ENCODE measurements at places on chromosomes 13 and 19.

DNA sequence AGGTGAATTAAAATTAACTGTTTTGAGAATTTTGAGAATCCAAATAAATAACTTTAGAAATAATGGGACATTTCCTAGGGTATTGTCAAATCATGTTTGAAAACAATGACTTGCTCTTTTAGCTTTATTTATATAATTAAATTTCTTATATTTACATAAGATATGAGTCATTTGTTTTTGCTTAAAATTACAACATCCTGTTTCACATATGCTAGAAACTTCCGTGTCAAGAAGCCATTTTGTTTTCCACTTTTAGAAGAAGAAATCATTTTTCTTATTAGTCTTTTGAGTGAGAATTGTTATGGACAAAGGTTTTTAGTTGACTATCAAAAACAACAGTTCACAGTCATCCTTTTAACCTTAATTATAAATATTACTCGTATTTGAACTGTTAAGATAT is 48.2 kb downstream of the DPY19L3 start:
- no peak for DNase-seq

DNA sequence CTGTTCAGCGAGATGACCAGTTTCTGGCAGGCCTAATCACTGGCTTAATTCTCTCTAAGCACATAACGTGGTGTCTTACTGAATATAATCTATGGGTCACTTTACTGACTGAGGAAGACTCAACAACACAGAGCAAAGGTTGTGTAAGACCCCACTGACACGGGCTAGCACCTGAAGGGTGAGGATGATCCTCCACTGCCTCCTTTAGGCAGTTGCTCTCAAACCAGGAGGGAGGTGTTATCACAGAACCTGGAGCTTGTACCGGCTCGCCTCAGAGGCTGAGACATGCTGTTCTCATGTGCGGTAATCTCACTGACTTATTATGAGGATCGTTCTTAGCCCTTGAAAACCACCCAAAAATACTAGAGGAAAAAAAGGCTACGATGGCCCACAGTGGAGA is 28.3 kb downstream of the RCBTB2 start:
- DNase-seq = no peak

GRCh38 chr19:44905437-44906160 is at the start of gene APOE:
Gene APOE, plus strand, starts transcription at chr19:44905796. Its CDS starts 829 bp downstream, at chr19:44906625.
- no peak for DNase-seq

- no peak for DNase-seq
Observed at GRCh38 chr19:23822735-23823134, 64.0 kb upstream of the ZNF681 start.

DNA sequence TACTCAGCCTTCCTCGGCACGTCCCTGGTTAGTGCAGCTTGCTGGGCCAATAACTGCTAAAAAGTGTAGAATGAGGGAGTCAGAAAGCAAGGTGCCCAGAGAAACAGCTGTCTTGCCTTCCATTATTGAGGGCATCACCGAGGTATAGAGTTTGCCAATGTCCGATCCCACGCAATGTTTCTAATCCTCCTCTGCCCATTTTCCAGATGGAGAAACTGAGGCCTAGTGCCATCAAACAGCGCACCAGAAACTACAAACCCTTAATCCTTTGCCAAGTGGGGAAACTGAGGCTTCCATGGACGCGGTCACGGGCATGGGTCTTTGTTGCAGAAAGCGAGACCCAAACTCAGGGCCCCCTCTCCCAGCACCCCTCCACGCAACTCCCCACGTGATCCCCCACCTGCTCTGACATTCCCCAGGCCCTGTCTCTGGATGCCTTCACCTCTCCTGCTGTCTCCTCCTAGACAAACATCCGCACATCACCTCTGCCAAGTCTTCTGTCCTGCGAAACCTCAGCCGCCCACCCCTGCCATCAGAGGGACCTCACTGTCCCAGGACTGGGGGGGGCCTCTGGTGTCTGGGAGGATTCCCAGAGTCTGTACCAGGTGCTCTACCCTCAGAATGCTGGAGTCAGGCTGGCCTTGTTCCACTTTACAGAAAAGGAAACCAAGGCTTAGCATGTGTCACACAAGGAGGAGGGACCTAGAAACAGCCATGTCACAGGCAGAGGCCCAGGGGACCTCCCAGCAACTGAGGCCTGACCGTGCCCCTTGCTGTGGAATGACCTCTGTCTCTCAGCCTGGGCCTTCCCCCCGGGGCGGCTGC is 930 bp upstream of the PDE4C start:
- no peak for DNase-seq

- no peak for DNase-seq
Observed at GRCh38 chr13:35874704-35875103, 256.5 kb downstream of the DCLK1 start.

- DNase-seq = no peak
Observed at GRCh38 chr19:47241919-47242577, 11.0 kb upstream of the BBC3 start.

DNA sequence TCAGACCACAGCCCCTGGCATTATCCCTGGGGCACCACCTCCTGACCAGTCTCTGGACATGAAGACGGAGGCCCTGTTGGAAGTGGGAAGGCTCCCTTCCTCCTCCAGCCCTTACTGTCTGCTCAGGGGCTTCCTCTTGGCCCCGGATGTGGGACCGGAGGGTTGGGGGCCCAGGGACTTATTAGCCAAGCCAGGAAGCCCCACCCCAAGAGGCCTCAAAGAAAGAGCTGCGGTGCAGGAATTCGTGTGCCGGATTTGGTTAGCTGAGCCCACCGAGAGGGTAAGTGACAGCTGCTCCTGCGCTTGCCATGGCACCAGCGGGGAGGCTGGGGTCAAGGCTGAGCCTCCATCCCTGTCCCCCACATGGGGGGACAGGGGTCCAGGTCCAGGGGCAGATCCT is at the start of gene RETN:
RETN (plus strand) TSS at position 208 of the 400 bp plus-strand sequence. CDS start 278 bp downstream, outside the sequence.
- DNase-seq = no peak

DNA sequence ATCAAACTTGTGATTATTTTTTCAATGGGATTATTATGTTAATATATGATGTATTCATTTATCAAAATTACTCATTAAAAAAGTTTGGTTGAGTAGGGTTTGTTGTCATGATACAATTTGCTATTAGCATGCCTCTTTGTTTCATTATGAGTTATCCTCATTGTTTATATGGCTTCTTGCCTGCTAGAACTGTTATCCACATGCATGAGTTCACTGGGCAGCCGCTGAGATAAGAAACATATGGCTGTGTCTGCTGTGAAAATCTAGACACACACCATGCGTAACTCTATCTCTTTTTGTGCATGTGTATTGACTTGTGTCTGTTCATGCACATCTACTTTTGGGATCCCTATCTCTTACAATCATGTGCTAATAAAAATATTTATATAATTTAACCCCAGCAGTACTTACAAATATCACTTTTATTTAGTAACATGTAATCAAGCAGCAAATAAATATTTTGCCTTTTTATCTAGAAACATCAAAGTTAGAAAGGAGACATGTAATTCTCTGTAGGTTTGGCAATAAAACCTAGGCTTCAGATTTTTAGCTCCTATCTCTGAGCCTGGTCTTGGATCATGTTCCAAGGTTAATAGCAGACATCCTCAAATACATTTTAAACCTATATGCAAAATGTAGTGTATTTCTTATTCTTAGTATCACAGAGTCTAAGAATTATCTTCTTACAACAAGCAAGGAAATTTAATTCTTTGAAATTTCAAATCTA is 11.2 kb upstream of the KLF12 start:
- no peak for DNase-seq

DNA sequence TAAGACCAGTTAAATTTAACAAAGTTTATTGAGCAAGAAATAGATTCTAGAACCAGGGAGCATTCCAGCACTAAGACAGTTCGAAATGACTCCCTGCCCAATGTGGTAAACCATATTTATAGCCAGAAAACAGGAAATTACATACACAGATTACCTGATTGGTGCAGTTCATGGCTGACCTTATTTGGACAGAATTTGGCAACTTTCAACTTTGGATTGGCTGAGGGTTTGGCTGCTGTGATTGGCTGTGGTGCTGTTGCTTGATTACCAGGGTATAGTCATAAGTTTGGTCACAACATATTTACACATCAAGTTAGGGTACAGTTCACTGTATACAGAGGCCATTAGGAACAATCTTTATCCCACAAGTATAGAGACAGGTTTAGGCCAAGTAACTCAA is 984.8 kb upstream of the MIR17HG start:
- DNase-seq = no peak

GRCh38 chr13:40317980-40318327 is 348.5 kb downstream of the FOXO1 start:
- no peak for DNase-seq

DNA sequence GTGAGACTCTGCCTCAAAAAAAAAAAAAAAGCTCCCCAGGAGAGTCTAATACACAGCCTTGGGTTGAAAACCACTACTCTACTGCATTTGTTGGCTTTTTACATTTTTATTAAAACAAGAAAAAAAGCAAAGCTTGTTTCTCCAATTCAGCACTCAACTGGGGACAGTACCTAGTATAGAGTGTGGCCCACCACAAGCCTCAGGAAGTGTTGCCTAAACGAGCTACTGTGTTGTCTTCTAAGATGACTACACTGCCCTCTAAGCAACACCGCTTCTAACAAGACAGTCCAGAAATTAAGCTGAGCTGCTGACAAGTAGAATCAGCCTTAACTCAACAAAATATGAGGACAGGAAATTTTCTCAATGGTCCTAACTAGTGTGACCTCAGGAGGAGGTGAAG is 522.2 kb downstream of the FGF9 start:
- DNase-seq = no peak

- DNase-seq = no peak
Observed at GRCh38 chr13:51818276-51818675, 14.3 kb upstream of the DHRS12 start.

- no peak for DNase-seq
Observed at GRCh38 chr13:28530729-28531076, 35.8 kb upstream of the FLT1 start.

GRCh38 chr13:71464686-71465085 is 402.3 kb downstream of the DACH1 start:
- DNase-seq = no peak

DNA sequence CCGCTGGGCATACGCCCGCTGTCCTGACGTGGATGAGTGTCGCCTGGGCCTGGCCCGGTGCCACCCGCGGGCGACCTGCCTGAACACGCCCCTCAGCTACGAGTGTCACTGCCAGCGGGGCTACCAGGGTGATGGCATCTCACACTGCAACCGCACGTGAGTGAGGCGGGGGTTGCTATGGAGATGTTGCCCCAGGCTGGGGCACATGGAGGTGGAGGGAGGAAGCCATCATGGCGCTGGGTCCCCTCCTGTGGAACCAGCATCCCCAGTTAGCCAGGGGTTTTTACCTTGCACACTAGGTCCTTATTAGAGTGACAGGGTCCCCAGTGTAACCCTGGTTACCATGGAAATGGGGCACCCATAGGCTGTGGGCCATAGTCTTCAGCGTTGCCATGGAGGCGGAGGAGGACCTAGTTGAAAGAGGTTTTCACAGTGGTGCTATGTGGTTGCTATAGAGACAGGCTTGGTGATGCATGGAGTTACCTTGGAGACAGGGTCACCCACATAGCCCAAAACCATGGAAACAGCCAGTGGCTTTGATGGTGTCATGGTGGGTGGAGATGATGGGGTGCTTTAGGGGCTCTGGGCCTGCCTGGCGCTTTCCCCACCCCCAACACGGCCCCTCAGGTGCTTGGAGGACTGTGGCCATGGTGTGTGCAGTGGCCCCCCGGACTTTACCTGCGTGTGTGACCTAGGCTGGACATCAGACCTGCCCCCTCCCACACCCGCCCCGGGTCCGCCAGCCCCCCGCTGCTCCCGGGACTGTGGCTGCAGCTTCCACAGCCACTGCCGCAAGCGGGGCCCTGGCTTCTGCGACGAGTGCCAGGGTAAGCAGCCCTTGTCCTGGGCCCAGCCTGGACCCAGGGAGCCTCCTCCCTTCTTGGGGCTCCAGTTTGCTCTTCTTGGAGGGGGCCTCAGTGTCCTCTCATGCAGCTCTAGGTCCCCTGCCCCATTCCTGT is 27.1 kb downstream of the MEGF8 start:
- no peak for DNase-seq

DNA sequence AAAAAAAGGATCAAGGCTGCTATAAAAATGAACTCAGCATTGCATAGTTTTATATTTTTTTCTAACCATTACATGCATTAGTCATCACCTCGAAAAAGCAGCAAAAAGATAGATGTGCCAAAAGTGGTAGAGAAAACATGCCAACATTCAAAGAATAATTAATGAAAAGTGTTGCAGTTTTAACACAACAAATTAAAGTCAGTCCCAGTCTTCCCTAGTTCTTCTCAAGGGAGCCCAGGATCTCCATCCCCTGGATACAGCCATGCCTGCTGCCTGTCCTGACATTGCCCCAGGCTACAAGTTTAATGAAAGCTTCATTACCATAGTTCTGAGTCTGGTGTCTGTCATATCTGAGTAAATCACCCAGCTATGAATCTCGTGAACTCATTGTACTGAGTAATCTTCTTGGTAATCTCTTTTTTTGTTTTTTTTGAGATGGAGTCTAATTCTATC is 116.6 kb upstream of the KLF12 start:
- DNase-seq = no peak

DNA sequence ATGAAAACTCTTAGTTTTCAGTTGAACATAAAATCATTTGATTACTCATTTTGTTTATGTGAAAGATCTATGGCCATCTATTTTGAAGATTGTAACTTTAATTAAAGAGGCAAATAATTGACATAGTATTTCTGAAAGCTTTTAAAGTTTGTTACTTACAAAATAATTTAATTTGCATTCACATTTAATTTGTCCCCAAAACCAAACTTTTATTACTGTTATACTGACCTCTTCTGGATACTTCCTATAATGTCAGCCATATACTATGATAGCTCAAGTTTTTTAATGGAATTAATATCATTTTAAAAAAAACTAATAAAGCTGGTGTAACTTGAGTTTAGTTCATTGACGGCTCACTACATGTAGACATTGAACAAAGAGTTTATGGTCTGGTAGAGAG is 4.9 kb upstream of the SGCG start:
- no peak for DNase-seq

DNA sequence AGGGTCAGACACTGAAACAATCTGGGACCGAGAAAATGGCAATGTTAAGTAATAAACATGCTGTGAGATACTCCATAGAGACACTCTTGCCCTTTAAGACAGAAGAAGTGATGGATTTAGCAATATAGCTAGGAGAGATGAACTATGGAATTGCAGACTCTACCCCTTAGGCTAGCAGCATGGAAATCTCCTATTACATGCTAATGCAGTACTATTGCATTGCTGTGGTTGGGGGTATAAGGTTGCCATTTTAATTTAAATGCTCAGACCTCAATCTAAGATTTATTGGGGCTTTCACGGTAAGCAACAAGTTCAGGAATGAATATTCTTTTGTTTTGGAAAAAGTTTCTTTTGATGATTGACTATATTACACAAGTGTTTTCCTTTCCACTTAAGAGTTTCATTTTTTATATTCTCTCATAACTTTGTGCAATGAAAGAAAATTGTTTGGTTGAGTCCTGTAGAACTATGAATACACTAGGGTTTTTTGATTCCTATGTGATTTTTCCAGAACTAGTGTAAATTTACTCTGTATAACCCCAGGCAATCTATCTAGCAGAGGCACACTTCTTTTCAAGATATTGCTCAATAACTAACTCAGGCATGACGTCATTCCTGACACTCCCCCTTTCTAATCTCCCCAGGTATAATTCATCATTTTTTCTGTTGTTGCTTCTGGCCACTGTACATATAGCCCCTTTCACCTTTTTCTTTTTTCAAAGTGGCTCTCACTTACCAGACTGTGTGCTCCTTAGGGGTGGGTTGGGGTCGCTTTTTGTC is 394.7 kb upstream of the KLF12 start:
- no peak for DNase-seq

- no peak for DNase-seq
Observed at GRCh38 chr13:112818698-112819045, 128.8 kb downstream of the ATP11A start.

- DNase-seq = no peak
Observed at GRCh38 chr13:71454509-71454908, 412.5 kb downstream of the DACH1 start.

GRCh38 chr19:40363069-40363468 is 14.6 kb downstream of the PLD3 start:
- no peak for DNase-seq

Data from RWPE2 (cell line).